ENCODE measurements at places on chromosomes 4 and X.

GRCh38 chr4:88702782-88703181, 5.2 kb upstream of the NAP1L5 start:
- no peak for DNase-seq

- peak; percentile 44 for DNase-seq
These were observed 1.4 kb downstream of the MAMLD1 start for GRCh38 chrX:150364347-150365050.

- DNase-seq = no peak
These were observed 813.0 kb upstream of the POU3F4 start for GRCh38 chrX:82695066-82695465.

DNA sequence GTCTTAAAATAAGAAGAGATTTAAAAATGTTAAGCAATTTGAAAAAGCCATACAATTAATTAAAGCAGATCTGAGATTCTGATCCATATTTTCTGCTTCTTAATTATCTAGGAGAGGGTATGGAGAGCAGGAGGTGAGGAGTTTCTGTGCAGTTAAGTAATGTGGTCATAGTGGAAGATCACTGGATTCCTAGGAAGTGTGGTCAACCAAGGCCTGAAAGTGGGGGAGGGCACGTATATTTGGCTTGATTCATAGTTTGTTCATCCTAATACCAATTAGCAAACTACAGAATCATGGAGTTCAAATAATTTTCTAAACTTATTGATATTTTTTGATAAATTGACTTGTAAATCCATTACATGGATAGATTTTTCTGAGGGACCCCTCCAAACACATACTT, 768.3 kb downstream of the RAPGEF2 start:
- no peak for DNase-seq

DNA sequence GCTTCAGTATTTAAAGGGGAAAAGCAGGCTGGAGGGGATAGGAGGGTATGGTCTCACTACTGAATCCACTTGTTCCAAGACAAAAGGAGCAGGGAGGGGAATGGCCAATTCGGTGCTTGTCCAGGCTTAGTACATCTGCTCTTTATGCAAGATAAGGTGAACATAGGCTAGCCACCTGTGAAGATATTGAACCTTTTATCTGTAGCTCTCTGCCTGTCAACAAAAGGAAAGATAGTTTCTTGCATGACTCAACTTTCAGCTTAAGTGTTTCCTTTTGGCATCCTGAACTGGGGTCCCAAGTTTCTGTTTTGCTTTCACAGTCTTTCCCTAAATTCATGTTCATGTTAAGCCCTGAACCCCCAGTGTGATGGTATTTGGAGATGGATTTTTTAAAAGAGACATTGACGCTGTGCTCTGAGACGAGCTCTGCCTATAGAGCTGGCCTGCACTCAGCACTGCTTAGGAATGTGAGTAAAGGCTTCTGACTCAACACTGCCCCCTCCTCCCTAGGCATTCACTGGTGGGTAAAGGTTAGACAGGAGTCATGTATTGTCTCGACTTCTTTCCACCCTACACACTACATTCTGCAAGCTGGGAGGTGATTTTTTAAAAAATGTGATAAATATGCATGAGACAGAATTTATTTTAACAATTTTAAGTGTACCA, 28.2 kb downstream of the FAM149A start:
- DNase-seq = no peak

DNA sequence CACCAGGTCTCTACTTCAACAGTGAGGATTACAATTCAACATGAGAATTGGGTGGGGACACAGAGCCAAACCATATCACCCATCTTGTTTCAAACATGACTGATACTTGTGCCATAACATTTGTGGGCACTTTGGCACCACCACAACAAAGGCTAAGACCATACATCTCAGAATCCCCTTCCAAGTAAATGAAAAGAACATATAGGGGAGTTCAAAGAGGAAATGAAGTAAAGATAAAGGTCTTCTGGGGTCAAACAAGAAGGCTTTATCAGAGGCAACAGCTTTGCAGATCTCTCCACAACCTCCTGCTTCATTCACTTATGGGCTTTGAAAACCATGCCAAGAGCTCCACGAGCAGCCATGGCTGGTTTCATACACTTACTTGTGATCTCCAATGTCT, 122.7 kb downstream of the ANKRD50 start:
- no peak for DNase-seq

- no peak for DNase-seq
These were observed 67.2 kb upstream of the ETNPPL start for GRCh38 chr4:108829966-108830492.

DNA sequence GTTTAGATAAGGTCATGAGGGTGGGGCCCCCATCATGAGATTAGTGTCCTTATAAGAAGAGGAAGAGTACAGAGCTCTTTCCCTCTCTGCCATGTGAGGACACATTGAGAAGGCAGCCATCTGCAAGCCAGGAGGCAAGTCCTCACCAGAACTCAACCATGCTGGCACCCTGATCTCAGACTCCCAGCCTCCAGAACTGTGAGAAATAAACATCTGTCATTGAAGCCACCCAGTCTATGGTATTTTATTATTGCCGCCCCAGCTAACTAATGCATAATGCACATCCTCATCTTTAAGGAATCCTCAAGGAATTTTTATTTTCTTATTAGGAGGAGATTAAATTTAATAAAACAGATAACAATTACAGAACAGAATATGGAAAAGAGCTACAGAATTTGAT, 16.7 kb upstream of the EXOSC9 start:
- no peak for DNase-seq

GRCh38 chr4:40586034-40586433, 43.6 kb downstream of the RBM47 start:
- DNase-seq = no peak

DNA sequence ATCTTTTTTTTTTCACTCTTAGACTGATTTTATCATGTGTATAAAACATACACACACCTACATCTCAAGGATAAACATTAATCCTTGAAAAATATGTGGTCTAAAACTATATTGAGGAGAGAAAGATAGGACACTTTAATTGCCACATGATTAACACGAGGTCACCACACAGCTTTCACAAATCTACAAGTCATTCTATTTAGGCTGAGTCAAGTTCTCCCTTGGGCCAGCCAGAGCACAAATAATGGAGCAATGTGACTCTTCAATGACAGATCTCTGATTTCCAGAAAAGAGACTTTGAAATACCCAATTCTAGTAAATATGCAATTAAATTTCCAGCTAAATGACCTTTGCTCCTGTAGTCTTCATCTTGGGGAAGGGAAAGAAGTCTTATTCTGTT, 12.9 kb upstream of the ADH4 start:
- DNase-seq = no peak

- DNase-seq = no peak
These were observed 428.6 kb downstream of the ADGRL3 start for GRCh38 chr4:61628727-61629126.

GRCh38 chrX:41095908-41096307, 10.7 kb downstream of the USP9X start:
- DNase-seq = no peak

GRCh38 chr4:136009258-136009832, 1522.9 kb downstream of the PCDH18 start:
- DNase-seq = no peak

DNA sequence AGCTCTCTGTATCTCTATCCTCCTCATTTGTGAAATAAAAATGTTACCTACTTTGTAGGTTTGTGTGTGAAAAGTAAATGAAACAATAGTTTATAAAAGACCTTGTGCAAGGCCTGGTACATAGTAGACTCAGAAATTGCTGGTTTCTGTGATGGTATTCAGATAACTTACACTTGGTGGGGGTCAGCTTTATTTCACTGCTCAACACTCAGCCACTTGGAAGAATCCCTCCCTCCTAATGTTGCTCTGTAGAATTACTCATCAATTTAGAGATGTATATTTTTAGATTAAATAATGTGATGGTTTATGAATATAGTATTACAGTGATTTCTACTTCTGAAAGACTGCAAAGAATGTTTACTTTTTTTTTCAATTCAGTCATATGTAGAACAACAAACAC, 32.7 kb downstream of the SMARCAD1 start:
- no peak for DNase-seq
